ENCODE measurements at places on chromosomes 5 and 9.

DNA sequence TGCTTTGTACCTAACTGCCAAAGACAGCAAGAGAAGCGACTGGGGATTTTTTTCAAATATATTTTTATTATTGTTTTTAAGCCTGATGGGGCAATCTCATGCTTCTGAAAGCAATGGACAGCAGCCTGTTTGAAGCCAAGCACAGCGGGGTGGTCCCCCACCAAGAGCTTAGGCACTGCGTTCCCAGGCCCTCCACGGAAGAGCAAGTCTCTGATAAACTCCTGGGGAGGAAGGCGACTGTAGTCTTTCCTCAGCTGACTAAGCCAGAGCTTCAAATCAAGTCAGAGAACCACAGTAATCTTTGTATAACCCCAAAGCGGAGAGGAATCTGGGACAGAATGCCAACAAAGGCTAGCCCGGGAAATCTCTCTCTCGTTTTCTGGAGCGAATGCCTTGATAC, 54.4 kb downstream of the ARSB start:
- DNase-seq: no peak

- no peak for DNase-seq
Measured at GRCh38 chr5:81164936-81165335, 68.2 kb upstream of the CKMT2 start.

DNA sequence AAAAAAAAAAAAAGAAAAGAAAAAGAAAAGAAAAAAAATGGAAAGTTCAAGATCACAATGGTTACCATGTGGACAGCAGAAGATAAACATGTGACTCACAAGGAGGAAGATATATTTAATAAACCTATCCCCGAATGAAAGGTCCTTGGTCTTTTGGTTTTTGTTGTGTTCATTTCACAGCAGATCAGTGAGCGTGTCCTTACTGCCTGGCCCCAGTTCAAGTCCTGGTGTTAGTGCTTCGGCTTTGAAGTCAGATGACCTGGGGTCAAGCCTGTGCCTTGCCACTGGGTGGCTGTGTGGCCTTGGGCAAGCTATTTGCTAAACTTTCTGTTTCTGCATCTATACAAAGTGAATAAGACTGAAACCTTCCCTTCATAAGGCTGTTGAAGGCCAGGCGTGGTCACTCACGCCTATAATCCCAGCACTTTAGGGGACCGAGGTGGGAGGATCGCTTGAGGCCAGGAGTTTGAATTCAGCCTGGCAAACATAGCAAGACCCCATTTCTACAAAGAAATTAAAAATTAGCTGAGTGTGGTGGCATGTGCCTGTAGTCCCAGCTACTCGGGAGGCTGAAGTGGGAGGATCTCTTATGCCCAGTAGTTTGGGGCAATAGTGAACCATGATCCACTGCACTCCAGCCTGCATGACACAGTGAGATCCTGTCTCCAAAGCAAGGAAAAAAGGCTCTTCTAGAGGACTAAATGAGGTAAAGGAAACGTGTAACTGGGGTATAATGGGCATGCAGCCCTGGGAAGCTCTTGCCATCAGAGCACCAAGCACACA, 94.5 kb upstream of the SPATA31D4 start:
- DNase-seq: no peak

DNA sequence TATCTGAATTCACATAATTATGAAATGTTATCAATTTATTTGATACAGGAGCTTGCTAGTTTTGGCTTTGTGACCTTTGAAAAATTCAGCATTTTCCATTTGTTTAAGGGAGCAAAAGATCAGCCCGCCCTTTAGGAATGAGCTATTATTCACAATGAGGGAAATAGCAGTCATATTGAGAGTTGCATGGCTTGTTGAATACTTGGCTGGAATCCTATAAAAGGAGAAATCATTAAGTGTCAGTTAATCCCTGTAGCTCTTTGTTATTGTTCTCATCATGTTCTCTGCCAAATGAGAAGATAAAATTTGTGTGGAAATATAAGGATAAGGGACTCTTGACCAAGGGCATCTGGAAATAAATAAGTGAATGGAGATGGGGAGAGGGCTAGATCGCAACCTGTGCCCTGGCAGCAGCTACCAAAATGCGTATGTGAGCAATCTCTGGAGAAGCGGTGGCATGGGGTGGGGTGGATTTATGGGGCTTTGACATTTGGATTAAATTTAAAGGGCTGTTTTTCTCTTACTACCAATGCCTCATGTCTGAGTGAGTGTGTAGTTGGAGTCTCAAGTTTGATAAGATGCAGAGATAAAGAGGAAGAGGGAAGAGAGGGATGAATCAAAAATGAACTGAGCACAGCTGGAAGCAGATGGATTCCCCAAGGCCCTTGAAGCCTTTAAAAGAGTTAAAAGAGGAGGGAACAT, 237.6 kb downstream of the NNT start:
- DNase-seq: no peak

- no peak for DNase-seq
Measured at GRCh38 chr5:176620333-176620981, 9.9 kb downstream of the SNCB start.

GRCh38 chr5:107651325-107651724, 19.4 kb downstream of the EFNA5 start:
- DNase-seq: no peak

DNA sequence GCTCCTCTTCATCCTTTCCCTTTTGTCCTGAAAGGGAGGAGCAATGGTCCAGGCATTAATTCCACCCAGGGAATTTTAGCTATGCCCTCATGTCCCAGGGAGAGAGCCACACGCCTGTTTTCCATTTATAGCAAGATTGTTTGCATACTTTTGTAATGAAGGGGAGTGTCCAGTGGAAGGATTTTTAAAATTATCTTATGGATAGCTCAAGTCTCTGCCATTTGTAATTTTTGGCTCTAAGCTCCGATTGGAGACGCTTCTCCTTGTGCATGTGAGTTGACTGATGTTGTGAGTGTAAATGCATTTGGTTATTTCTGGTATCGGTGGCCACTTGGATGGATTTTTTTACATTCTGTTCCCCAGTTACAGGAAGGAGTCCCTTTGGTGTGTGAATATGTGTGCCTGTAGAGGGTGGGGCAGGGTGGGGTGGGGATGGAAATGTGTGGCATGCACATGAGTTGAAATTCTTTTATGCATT, 7.2 kb upstream of the RPL26L1 start:
- no peak for DNase-seq

GRCh38 chr5:139138809-139139208, 59.4 kb downstream of the SIL1 start:
- no peak for DNase-seq

- DNase-seq: no peak
Measured at GRCh38 chr5:125198270-125198974, 452.0 kb upstream of the ZNF608 start.

Measured in T follicular helper cell (primary cell).